ENCODE measurements at places on chromosomes 5 and 9.
A peak's percentile ranks its signal among the peaks of the same experiment; 100 is the strongest.

DNA sequence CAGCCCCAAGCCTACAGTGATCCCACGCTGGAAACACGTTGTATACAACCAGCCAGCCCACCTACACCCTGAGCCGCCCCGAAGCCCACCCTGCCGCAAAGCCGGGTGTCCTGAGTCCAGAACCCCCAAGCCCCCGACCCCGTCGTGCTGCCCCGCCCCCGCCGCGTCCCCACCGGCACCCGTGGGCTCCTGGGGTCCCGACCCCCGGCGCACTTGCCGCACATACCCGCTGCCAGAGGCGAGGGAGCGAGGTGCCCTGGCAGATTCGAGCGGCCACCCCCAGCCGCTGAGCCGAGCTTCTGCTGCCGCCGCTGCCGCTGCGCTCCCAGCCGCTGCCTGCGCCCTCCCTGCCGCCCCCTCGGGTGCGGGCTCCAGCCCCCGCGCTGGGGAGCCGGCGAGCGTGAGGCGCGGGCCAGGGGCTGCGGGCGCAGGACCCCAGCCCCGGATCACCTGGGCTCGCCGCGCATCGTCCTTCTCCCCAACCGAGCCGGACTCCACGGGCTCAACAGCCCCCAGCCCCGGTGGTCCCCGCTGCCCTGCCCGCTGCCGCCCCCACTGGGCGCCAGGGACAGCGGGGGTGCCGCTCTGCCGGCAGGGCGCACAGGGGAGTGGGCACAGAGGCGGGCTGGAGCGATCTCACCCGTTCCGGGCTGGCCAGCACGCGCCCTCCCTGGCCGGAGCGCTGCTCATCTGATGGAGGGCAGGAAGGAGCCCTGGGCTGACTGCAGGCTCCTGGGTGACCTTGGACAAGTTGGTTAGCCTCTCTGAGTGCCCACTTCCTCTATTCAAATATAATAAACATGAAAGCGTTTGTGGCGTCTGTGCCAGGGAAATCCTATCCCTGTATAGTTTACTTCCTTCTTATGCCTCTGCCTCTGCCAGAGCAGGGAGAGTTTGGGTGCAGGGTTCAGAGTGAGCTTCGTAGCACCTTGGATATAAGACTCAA is at the start of gene HTR4:
Gene HTR4, minus strand, starts transcription at position 692 of the 946 bp plus-strand sequence. CDS start 17,513 bp downstream, outside the sequence.
- H3K4me3 ChIP-seq: peak within 1 kb of the TSS; percentile 70
- no peak within 1 kb of the TSS for H3K27ac ChIP-seq
- H3K36me3 ChIP-seq: no peaks in the 10 kb centered on the region
- H3K4me1 ChIP-seq: no peaks in the 10 kb centered on the region
- no peak for DNase-seq

- H3K4me3 ChIP-seq: no peak overlapping the region
- peak; percentile 88 for DNase-seq
- no peaks in the 10 kb centered on the region for H3K36me3 ChIP-seq
These were observed 57.3 kb downstream of the GADD45G start for GRCh38 chr9:89661956-89662717.

GRCh38 chr5:171311322-171312077 is 2.5 kb downstream of the TLX3 start:
- H3K4me3 ChIP-seq: no peak overlapping the region
- H3K27ac ChIP-seq: no peak overlapping the region

- no peaks in the 10 kb centered on the region for H3K36me3 ChIP-seq
- H3K4me3 ChIP-seq: no peak overlapping the region
- H3K27ac ChIP-seq: no peak overlapping the region
These were observed 9.7 kb downstream of the LECT2 start for GRCh38 chr5:135944967-135945560.

DNA sequence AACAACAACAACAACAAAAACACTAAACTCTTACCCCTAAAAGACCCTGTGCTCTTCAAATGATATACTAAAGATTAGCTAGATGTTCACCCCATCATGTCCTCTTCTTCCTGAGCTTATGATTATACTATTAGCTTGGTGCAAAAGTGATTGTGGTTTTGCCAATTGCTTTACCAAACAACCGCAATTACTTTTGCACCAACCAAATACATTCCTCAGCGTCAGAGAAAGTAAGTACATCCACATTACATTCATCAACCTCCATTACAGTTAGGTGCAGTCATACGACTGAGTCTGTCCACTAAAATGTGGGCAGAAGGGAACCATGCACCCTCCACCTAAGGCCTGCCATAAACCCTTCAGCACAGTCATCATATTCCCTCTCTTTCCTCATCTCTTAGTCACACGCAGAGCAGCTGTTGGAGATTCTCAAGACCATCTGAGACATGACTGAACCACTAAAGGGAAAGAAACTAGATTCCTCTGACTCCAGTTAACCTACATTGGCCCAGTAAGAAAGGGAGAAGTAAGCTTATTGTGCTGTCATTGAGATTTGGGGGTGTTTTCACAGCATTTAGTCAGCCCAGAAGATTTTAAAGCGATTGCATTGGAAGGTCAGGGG is 181.6 kb upstream of the TLE4 start:
- DNase-seq: no peak
- peaks cover under 1% of the 10 kb centered on the region for H3K4me1 ChIP-seq
- H3K36me3 ChIP-seq: no peaks in the 10 kb centered on the region
- H3K27ac ChIP-seq: no peak overlapping the region
- H3K27me3 ChIP-seq: no peaks in the 10 kb centered on the region

DNA sequence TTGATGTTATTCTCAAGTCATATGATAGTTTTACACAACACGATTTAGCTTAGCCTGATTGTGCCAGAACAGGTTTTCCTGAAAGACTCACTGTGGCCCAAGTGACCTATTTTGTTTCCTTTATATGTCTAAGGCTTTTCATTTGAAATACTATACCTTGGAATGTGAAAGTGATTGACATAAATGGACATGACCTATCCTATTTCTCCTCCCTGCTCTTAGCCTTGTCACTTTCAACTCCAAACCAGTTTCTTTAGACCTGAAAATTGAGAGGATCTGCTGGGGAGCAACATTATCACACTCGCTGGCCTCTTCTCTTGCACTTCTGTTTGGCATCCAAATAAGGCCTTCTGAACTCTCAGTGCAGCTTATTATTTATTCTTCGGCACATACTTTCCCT is 496.8 kb downstream of the MAT2B start:
- H3K27ac ChIP-seq: no peak overlapping the region
- no peak overlapping the region for H3K4me3 ChIP-seq
- no peaks in the 10 kb centered on the region for H3K36me3 ChIP-seq
- no peak for DNase-seq
- no peaks in the 10 kb centered on the region for H3K27me3 ChIP-seq

GRCh38 chr9:38727497-38728001 is 7.6 kb upstream of the FAM240B start:
- no peaks in the 10 kb centered on the region for H3K36me3 ChIP-seq
- DNase-seq: peak; percentile 43
- no peak overlapping the region for H3K27ac ChIP-seq
- no peaks in the 10 kb centered on the region for H3K27me3 ChIP-seq

DNA sequence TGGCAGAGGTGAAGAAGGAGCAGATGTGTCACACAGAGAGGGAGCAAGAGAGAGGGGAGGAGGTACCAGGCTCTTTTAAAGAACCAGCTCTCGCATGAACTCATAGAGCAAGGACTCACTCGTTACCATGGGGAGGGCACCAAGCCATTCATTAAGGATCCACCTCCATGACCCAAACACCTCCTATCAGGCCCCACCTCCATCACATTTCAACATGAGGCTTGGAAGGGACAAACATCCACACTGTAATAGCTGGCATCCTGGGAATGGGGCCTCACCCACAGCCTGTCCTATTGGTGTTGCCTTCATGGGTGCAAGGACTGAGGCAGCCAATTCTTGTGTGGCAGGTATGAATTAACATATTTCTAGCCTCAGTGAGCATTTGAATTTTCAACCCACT is 11.6 kb upstream of the TNFAIP8 start:
- H3K4me3 ChIP-seq: no peak overlapping the region
- H3K27me3 ChIP-seq: no peaks in the 10 kb centered on the region
- H3K4me1 ChIP-seq: peaks cover 8% of the 10 kb centered on the region
- H3K36me3 ChIP-seq: no peaks in the 10 kb centered on the region

DNA sequence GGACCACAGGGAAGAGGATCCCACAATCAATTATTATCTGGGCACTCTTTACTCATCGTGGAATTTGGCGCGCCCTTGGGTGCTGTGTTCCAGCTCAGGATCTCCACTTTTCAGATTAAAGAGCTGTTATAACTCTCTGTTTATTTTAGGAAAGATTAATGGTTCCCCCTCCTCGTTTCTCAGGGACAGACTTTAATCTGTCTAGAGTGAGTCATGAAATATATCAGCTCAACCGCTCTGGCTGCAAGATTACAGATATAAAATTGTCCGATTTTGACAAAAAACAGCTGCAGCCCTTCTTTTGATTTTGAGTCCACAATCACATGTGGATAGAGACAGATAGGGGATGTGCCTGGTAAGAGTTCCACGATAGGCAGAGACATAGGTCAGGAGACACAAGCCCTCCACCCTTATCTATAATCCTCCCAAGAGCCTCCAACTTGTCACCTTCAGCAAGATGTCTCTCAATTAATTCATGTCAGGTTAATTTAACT is 77.6 kb upstream of the ANKRD55 start:
- no peaks in the 10 kb centered on the region for H3K27me3 ChIP-seq
- no peaks in the 10 kb centered on the region for H3K4me1 ChIP-seq
- no peak for DNase-seq
- H3K36me3 ChIP-seq: no peaks in the 10 kb centered on the region

GRCh38 chr5:168770036-168770498 is 190.9 kb upstream of the PANK3 start:
- H3K4me1 ChIP-seq: no peaks in the 10 kb centered on the region
- H3K27ac ChIP-seq: no peak overlapping the region
- H3K27me3 ChIP-seq: no peaks in the 10 kb centered on the region
- no peaks in the 10 kb centered on the region for H3K36me3 ChIP-seq

- DNase-seq: peak; percentile 67
- peaks cover 3% of the 10 kb centered on the region for H3K4me1 ChIP-seq
- H3K4me3 ChIP-seq: peak within 1 kb of the TSS; percentile 47
- H3K27ac ChIP-seq: no peak within 1 kb of the TSS
- H3K36me3 ChIP-seq: no peaks in the 10 kb centered on the region
These were observed at the start of gene DAB2 for GRCh38 chr5:39424736-39425637. Gene DAB2 (minus strand): TSS chr5:39424980. CDS start chr5:39394320, 30,660 bp downstream.

DNA sequence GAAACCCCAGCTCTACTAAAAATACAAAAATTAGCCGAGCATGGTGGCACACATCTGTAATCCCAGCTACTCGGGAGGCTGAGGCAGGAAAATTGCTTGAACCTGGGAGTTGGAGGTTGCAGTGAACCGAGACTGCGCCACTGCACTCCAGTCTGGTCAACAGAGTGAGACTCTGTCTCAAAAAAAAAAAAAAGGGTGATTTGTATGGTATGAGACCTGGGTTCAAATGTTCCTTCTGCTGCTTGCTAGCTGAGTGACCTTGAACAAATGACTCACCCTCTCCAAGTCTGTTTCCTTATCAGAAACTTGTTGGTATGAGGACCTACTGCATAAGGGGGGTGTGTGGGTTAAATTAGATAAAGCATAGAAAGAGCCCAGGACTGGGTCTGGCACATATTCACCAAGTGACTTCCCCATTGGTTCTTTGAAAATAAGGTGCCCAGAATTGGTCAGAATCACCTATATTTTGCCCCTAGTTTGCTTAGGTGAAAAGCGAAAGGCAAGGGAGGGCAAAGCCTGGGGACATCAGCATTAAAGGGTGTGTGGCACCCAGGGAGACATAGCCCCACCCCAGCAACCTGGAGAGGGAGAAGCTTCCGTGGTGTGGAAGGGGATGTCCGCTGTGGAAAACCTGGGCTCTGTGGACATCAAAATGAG is 9.9 kb downstream of the SLC25A25 start:
- no peak overlapping the region for H3K27ac ChIP-seq
- DNase-seq: no peak
- no peaks in the 10 kb centered on the region for H3K4me1 ChIP-seq
- no peaks in the 10 kb centered on the region for H3K36me3 ChIP-seq

GRCh38 chr5:87263498-87263897 is 4.2 kb upstream of the RASA1 start:
- H3K27me3 ChIP-seq: peaks cover 6% of the 10 kb centered on the region
- H3K4me3 ChIP-seq: no peak overlapping the region
- no peak overlapping the region for H3K27ac ChIP-seq
- peak; percentile 9 for DNase-seq
- H3K36me3 ChIP-seq: no peaks in the 10 kb centered on the region
- peaks cover 1% of the 10 kb centered on the region for H3K4me1 ChIP-seq

DNA sequence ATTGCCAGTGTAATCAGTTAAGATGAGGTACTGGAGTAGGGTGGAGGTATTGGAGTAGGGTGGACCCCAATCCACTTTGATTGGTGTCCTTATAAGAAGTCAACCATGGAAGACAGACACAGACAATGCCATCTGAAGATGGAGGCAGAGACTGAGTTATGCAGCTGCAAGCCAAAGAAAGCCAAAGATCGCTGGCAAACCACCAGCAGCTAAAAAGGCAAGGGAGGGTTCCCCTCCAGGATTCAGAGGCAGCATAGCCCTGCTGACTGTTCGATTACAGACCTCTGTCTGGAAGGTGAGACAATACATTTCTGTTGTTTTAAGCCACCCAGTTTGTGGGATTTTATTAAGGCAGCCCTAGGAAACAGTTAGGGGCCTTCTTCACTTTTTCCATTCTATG is 30.5 kb upstream of the CKMT2 start:
- DNase-seq: no peak
- no peaks in the 10 kb centered on the region for H3K4me1 ChIP-seq
- H3K27me3 ChIP-seq: no peaks in the 10 kb centered on the region
- H3K4me3 ChIP-seq: no peak overlapping the region
- no peak overlapping the region for H3K27ac ChIP-seq
- H3K36me3 ChIP-seq: no peaks in the 10 kb centered on the region

GRCh38 chr5:15786884-15787283 is 286.9 kb downstream of the FBXL7 start:
- no peaks in the 10 kb centered on the region for H3K36me3 ChIP-seq
- H3K27me3 ChIP-seq: no peaks in the 10 kb centered on the region
- DNase-seq: no peak
- no peak overlapping the region for H3K4me3 ChIP-seq

- no peaks in the 10 kb centered on the region for H3K27me3 ChIP-seq
- DNase-seq: no peak
- no peak overlapping the region for H3K4me3 ChIP-seq
- no peaks in the 10 kb centered on the region for H3K4me1 ChIP-seq
These were observed 78.5 kb upstream of the CACNA1B start for GRCh38 chr9:137798901-137799629.

- H3K36me3 ChIP-seq: peaks cover 3% of the 10 kb centered on the region
- DNase-seq: peak; percentile 75
- H3K4me3 ChIP-seq: peak within 1 kb of the TSS; percentile 47
- H3K27ac ChIP-seq: no peak within 1 kb of the TSS
These were observed at the start of gene PLEKHG4B for GRCh38 chr5:91556-92263. Gene PLEKHG4B (plus strand): TSS chr5:92168. CDS start chr5:92232, 64 bp downstream.

DNA sequence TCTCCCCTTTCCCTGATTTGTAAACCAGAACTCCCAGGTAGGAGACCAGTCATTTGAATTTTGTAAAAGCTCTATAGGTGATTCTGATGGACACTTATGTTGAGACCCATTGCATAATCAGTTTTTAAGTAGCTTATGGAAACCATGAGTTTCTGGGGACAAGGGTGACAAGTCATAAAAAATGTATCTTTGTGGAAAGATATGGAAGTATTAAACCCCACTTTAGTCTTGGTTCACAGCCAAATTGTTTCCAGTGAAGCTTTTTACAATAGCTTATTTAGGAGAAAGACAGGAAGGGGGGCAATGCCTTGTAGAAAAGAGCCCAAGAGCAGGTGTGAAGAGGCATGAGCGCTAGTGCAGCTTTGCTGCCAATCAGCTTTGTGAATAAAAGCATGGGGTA is 453 bp upstream of the CCL28 start:
- H3K27ac ChIP-seq: no peak overlapping the region
- H3K36me3 ChIP-seq: no peaks in the 10 kb centered on the region
- H3K4me3 ChIP-seq: no peak overlapping the region

Data from iPS DF 6.9 (cell line).